Jurkat, Clone E6-1 (cell line): ENCODE measurements at places on chromosomes 7 and 10.

GRCh38 chr7:106659166-106659962, 1.6 kb downstream of the CCDC71L start:
- no peak for DNase-seq

- DNase-seq: no peak
Measured at GRCh38 chr10:95237376-95238170, 43.5 kb downstream of the ACSM6 start.

- no peak for DNase-seq
Measured at GRCh38 chr10:8039321-8039881, 15.1 kb upstream of the GATA3 start.

DNA sequence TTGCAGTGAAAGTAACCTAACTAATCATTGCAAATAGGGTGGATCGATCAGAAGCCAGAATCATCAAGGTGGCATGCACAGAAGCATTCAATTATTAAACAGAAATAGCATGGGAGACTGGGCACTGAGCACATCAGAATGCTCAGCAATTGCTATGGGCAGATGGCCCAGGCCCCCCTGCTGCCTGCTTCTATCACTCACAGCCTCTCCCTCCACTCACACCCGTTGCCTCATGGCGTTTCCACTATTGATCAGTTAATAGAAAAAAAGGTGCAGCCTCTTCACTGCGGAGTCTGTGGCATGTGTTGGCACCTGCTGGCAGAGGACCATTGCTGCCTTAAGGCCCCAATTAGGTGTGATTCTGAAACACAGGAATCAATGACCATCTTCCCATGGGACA, 11.2 kb upstream of the HTR5A start:
- no peak for DNase-seq

DNA sequence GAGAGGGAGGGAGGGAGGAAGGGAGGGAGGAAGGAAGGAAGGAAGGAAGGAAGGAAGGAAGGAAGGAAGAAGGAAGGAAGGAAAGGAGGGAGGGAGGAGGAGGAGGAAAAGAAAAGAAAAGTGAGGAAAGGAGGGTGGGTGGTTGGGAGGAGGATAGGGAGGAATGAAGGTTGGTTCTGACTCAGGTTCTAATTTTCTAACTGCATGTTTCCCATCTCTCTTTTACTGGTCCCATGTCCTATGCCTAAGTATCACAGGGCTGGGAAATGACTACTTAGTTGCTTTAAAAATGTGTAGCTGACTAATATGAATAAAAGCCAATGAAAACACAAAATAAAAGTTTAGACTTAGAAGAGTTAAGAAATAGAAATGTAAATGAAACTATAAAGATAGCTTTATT, 890.9 kb upstream of the POT1 start:
- no peak for DNase-seq

GRCh38 chr10:119006451-119007210, 22.9 kb upstream of the NANOS1 start:
- DNase-seq: no peak
